HT-29 (cell line): ENCODE measurements at places on chromosomes 6 and 20. TPM values are rescaled to one million over a fixed set of nuclear protein-coding genes. Genes with fewer than 3 reads are reported as not detected.

Gene SCRT2
- not detected in 2 replicates for total RNA-seq

Gene SUMO4
- total RNA-seq, result 0.31 and 0.44 TPM in 2 replicates

Gene ZNF165
- total RNA-seq, result 4.4 and 5.2 TPM in 2 replicates

Gene NAA20
- 49.4 and 50.9 TPM in 2 replicates for total RNA-seq

Gene RAET1E
- total RNA-seq, result 0.52 and 1.0 TPM in 2 replicates

GRCh38 chr6:91711518-91711917 is 1124.6 kb upstream of the MAP3K7 start:
- DNase-seq, result no peak

DNA sequence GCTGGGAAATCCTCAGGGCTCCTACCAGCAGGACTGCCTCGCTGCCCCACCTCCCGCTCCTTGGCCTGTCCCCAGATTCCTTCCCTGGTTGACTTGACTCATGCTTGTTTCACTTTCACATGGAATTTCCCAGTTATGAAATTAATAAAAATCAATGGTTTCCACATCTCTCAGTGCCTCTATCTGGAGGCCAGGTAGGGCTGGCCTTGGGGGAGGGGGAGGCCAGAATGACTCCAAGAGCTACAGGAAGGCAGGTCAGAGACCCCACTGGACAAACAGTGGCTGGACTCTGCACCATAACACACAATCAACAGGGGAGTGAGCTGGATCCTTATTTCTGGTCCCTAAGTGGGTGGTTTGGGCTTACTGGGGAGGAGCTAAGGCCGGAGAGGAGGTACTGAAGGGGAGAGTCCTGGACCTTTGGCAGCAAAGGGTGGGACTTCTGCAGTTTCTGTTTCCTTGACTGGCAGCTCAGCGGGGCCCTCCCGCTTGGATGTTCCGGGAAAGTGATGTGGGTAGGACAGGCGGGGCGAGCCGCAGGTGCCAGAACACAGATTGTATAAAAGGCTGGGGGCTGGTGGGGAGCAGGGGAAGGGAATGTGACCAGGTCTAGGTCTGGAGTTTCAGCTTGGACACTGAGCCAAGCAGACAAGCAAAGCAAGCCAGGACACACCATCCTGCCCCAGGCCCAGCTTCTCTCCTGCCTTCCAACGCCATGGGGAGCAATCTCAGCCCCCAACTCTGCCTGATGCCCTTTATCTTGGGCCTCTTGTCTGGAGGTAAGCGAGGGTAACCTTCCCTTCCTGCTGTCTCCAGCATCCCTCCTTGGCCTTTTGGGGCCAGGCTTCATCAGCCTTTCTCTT is at the start of gene CFB:
CFB (plus strand) TSS at position 589 of the 863 bp plus-strand sequence; CDS start at position 716, 127 bp downstream.
- DNase-seq, result peak; percentile 67

DNA sequence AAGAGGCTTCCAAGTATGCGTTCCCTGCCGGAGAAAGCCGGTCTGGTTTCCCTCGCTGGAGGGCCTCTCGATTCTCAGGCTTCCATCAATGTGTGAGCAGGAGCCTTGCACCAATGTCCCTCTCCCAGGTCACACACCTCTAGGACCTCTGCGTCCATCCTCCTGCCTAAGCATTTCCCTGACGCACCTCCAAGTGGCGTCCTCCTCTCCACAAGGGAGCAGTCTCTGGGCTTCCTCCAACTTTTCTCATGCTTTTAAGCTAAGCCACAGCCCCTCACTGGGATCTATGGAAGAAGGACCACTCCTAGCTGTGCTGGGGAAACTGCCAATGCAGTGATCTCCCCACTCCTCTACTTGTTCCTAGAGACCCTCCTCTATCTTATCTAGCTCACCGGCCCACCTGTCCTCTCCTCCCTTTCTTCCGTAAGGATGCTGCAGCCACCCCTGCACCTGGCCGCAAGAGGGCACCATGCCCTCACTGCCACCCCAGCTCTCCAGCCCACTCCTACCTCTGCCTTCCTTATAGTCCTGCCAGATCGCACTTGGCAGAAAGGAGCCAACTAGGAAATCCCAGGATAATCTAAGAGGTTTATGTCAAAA is 258.7 kb downstream of the LRFN2 start:
- peak; percentile 68 for DNase-seq

DNA sequence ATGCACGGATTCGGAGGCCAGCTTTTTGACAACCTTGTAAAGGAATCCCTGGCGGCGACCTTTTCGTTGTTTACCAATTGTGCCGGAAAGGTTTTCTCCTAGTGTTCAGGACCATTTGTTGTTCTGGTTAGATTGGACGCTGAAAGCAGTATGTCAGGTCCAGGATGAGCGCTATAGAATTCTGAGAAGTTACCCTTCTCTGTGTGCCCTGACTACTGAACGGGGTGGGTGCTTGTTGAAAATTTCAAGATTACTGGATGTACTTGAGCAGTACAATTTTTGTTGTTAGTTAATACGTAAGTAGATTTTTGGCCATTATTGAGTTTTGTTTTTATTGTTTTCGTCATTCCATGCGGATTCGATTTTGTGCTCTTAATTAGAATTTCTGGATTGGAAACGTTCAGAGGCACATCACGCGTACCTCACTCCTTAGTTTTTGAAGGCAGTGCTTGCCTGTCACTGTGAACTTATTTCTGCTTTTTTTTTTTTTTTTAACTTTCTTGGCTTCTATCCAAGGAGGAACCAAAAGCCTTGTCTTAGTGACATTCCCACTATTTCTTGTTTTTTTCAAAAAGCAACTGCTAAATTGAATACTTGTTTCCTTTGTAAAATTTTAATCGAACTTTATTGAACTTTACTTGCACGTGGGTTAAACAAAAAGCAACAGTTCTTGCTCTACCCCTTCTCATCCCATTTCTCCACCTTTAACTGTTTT is 898 bp downstream of the XRN2 start:
- DNase-seq, result no peak

DNA sequence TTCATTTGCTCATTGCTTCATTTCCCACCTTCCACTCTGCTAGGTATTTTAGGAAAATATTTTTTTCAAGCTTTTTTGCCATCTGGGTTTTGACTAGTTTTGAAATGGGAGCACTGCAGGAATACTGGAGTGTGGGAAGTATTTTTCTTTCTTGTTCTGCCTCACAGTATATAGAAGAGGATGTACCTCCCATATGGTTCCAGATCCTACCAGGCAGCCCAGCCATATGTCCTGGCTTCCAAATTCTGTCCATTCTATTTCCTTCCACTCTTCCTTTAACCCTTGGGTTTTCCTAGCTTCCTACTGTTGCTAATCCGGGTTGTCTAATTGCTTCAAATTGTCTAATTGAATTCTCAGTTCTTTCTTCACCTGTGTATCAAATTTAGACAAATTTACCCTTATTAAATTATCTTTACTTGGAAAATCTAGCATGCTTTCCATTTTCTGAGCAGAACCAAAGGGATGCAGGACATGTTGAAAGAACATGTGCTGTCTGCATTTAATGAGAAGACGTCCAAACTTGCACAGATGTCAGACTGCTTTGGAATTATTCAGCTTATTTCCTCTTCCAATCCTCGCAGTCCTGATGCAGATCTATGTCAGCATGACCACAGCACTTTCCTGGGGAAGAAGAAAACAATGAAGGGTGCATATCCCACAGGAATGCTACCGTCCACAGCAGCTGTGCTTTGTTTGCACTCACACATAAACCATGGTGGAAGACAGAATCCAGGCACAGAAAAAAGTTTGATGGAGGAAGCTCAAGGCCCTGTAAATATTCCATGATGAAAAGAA is 1273.9 kb upstream of the MAP3K7 start:
- no peak for DNase-seq

DNA sequence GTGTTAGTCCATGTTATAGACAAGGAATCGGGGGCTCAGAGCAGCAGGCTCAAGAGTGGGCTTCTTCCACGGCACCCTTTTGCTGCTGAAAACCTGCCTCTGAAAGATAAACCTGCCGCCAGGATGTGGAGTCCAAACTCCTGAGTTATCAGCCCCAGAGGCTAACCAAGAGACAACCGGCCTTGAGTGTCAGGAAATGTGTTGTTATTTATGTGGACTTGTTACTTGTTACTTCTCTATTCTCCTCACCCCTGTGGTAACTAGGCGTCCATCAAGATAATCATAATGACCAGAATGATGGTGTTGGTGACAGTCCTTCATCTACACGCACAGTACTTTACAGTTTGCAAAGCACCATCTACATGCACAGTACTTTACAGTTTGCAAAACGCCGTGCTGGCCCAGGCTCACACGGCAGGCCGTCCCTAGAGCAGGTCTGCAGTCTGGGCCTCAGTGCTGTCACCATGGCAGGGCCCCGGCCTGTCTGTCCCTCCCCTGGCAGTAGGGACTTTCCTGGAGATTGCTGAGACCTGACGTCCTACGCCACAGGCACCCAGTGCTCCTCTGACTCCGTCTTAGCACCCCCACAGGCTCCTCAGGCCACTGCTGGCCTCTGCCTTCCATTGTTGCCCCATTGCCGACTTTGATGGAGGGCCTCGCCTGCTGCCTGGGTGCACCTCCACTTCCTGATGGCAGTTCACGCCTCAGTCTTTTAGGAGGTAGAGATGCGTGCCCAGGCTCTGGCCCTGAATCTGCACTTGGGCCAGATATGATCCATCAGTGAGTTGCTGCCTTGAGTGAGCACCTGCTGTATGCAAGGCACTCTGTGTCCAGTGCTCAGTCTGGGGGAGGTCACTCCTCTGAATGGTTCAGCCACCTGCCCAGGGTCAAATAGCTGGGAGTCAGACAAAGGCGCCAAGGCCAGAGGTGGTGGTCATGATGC is 9.1 kb upstream of the BPIFB4 start:
- DNase-seq, result no peak

- peak; percentile 61 for DNase-seq
These were observed 24.5 kb downstream of the TTBK1 start for GRCh38 chr6:43267619-43268354.

GRCh38 chr6:71510057-71510713 is 221.6 kb downstream of the OGFRL1 start:
- peak; percentile 52 for DNase-seq

DNA sequence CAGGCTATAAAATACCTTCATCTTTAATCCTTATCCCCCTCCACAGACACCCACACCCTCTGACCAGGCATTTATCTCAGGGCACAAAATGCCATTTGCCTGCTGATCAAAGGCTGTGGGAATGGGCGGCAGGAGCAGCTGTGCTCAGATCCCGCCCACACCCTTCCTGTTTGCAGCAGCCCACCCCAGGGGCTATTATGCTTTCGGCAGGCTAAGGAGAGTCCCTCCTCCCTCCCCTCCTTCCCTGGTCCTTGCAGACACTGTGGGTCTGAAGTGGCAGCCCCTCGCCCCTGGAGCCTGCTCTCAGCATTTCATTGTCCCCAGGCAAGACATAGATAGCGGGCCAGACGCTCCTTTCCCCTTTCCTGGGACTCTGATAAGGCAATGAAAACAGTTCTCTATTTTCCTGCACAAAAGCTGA is 220.8 kb upstream of the HEY2 start:
- no peak for DNase-seq

DNA sequence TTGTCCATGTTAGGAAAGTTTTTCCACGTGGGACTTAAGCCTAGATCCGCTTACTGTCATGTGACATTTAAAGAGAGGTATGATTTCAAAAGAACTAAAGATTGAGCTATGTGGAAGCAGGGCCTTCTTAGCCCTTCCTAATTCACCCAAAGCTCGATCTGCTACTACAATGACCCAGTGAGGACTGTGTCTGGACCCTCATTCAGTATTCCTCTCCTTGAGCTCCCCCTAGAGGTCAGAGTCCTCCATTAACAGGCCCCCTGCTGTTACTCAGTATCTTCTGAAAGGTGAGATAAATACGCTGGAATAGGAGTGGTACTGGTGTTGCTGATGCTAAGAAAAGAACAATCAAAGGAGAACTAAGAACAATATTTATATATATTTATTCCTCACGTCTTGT is 414.0 kb downstream of the GJA1 start:
- peak; percentile 82 for DNase-seq

- DNase-seq, result no peak
These were observed 74.7 kb downstream of the SOBP start for GRCh38 chr6:107564589-107564951.

- no peak for DNase-seq
These were observed 70.1 kb downstream of the ISM1 start for GRCh38 chr20:13291157-13291556.

DNA sequence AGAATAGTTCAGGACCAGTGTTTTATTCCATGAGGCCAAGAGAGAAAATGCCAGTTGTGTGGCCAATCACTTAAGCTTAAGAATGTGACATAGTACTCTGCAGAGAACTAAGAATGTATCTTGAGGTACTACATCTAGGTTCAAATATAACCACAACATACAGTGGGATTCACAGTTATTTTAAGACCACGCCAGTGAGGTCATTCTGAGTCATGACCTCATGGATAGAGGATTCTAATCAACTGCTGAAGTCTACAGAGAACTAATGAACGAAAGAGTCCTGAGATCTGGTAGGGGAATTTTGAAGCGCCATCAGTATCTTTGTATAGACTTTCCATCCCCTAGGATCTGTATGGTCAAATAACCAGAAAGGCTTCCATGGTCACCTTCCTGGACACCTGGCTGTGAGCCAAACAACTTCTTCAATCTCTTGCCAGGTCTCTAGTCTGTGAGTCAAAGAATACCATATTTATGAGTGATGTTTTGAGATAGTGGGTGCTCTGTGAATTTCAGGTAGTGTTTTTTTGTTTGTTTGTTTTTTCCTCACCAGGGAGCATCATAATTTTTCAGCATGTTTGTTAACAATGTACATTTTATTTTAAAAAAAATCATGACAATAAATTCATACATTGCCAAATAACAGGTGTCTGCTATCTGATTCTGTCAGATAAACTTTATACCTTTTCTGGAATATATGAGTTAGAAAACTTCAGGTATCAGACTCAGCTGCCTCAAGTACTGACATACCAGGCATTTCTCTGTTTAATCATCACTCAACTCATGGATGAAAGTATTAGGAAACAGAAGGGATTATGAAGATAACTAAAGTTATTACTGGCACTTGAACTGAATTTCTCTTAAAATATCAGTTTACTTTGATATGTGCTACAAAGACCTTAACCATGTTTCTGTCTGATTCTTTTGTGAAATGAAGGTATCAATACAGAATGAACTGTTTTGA is 217.9 kb downstream of the PLCB4 start:
- no peak for DNase-seq

GRCh38 chr6:152669895-152670294 is 27.8 kb upstream of the MYCT1 start:
- peak; percentile 12 for DNase-seq

- DNase-seq, result no peak
These were observed 92.1 kb downstream of the NKAIN2 start for GRCh38 chr6:123895806-123896205.

DNA sequence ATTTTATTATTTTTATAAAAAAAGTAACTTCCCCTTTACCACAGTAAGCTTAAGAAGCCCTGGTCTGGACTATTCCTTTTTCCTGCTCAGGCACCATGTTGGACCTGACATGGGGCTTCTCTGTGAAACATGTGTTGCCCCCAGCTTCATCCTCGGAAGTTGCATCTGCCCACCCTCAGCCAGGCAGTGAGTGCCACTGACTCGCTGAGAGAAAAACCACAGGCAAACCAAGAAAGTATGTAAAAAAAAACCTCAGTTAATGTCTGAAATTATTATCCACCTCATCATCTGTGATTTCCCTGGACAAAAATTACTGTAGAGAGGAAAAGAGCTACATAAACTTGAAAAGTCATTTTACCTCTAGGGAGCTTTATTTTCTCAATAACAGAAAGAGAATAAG is 109.9 kb upstream of the MCHR2 start:
- no peak for DNase-seq

- DNase-seq, result no peak
These were observed 108.6 kb downstream of the OPN5 start for GRCh38 chr6:47890326-47890875.

- peak; percentile 13 for DNase-seq
These were observed 247.9 kb downstream of the CDH4 start for GRCh38 chr20:61499859-61500554.
